ENCODE measurements at places on chromosomes 7 and 10. TPM values are rescaled to one million over a fixed set of nuclear protein-coding genes. Genes with fewer than 3 reads are reported as not detected.

LRRN3 gene
- 7.6 TPM for total RNA-seq

AGR3 gene
- not detected for total RNA-seq

GIMAP6 gene
- 152 TPM for total RNA-seq

GIMAP7 gene
- 320 TPM for total RNA-seq

AVPI1 gene
- total RNA-seq = 0.65 TPM

SLC4A2 gene
- 57.2 TPM for total RNA-seq

HGF gene
- not detected for total RNA-seq

NUTM2E gene
- total RNA-seq = 0.89 TPM

MYL7 gene
- total RNA-seq = not detected

ACTR1A gene
- 58.9 TPM for total RNA-seq

AKR1C2 gene
- total RNA-seq = not detected

PIP gene
- not detected for total RNA-seq

DNA sequence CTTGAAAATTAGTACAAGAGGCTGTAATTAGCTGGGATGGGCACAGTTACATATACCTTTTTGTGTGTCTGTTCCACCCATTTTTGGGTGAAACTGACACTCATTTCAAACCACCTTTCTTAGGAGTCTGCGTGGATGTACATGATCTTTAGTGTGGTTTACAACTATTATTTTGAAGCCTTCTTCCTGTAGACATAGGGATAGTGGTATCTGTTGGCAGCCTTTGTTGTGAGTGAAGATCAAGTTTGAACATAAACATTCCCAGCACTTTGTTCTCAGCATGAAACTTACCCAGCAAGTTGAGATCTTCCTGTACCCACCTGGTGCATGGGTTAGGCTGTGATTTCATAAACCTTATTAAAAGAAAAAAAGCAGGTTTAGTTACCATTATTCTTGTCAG lies 2.0 kb downstream of the BAG3 start:
- DNase-seq = no peak

GRCh38 chr10:112649006-112649821 lies 202.2 kb downstream of the VTI1A start:
- no peak for DNase-seq

- no peak for DNase-seq
Measured at GRCh38 chr7:68247571-68247970, 1250.9 kb downstream of the TYW1 start.

- no peak for DNase-seq
Measured at GRCh38 chr10:68172324-68172723, 59.6 kb downstream of the ATOH7 start.

DNA sequence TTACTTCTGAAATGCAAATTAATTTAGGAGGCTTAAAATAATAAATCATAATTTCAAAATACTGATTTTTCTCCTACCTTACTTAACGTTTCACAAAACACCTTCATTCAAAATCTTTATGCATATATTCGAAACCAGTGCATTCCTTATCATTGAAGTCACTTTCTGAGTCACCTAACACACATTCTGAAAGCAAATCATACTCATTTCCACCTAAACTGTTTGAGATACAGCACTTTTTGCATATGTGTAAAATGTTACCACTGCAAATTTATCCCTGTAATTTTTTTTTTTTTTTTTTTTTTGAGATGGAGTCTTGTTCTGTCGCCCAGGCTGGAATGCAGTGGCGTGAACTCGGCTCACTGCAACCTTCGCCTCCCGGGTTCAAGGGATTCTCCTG lies 15.7 kb downstream of the PPP3CB start:
- DNase-seq = no peak

DNA sequence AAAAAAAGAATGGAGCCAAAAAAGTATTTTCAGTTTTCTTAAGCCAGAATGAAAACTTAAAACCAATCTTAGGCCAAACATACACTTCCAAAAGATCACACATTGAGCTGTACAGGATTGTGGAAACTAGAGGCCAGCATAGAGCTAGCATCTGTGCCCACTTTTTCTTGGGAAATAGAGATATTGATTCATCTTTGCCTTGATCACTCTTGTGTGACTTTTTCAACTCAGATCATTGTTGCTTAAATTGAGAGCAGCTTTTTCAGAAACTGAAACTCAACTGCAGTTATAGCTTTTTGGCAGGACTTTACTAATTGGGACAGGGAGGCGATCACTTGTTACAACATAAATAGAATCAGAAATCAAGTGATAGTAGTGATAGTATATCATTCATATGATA lies 132.2 kb downstream of the PRKG1 start:
- no peak for DNase-seq

- DNase-seq = no peak
Measured at GRCh38 chr7:143415742-143416397, 7.2 kb upstream of the EPHA1 start.

GRCh38 chr7:5428478-5429252 lies 5.0 kb upstream of the TNRC18 start:
- no peak for DNase-seq
